ENCODE measurements at places on chromosomes 7 and 10. TPM values are rescaled to one million over a fixed set of nuclear protein-coding genes. Genes with fewer than 3 reads are reported as not detected.

DNA sequence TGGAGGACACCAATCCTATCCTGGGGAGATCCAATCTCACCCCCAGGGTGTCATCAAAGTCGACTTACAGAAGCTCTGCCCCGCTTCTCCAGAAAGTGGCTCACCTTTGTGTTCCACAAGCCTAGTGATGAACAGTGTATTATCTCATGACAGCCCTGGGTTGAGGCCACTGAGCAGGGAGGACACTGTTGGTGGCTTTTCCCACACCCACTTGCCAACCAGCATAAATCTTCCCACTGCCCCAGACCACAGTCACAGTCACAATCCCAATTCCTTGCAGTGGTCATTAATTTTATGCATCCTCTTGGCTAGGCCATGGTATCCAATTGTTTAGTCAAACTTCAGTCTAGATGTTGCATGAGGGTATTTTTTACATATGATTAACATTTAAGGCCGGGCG is 18.4 kb downstream of the TNS3 start:
- DNase-seq, result no peak

Gene PNLIP
- not detected for total RNA-seq

Gene SEPHS1
- total RNA-seq, result 46.1 TPM

Gene PDZD7
- total RNA-seq, result 0.42 TPM

Gene RSU1
- total RNA-seq, result 58.6 TPM

Gene CYP2C19
- total RNA-seq, result not detected

Gene ZNF138
- 30.6 TPM for total RNA-seq

GRCh38 chr10:112092519-112092918 is 91.0 kb downstream of the GPAM start:
- DNase-seq, result no peak

Gene MEST
- 566 TPM for total RNA-seq

DNA sequence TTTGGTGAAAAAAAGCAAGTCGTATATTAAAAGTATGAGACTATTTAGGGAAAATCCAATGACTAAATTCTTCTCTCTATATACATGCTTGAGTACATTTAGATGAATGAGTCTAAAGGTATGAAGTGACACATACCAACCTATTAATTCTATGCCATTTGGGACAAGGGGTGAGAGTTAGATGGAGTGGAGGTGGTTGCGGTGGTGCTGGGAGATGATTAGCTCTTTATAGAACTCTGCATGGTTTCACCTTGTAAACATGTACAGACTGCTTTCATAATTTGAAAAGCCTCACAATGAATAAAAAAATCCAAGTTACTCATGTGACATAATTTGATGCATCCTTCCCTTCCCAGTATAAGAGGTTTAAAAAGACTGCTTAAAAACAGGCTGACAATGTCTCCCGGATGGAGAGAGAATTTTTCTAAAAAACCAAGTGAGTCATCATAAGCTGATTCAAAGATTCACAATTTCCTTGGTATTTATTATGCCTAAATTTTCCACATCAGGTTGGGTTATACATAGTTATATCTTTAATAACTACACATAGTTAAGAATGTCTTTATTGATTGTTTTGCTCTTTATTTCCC is 572.8 kb downstream of the REEP3 start:
- DNase-seq, result no peak

DNA sequence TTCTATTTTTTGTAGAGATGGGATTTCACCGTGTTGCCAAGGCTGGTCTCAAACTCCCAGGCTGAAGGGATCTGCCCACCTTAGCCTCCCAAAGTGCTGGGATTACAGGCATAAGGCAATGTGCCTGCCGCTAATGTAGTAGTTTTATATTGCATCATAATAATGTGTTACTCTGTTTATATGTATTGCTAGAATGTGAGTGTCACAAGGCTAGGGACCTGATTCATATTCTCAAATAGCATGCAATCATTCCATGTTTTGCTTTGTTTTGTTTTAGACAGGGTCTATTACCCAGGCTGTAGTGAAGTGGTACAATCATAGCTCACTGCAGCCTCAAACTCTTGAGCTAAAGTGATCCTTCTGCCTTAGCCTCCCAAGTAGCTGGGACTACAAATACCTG is 13.5 kb downstream of the CCL26 start:
- DNase-seq, result no peak

GRCh38 chr10:80484676-80485075 is 30.6 kb downstream of the TSPAN14 start:
- no peak for DNase-seq

Gene ANKRD22
- total RNA-seq, result not detected

DNA sequence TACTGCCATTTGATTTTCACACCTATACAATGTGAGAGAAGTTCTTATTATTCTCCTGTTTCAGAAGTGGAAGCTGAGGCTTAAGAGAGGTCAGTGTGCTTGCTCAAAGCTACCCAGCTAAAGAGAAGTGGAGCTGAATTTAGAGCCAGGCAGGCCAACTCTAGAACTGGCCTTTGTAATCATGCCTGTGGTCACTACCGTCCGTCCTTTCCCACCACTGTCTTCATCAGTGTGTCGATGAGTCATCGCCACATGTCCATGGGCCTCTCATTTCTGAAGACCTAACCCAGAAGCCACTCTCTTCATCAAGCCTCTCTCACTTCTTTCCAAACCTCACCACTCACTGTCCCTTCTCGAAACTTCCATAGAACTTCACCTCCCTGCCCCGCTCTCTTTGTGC is 237.8 kb downstream of the KIAA1217 start:
- peak; percentile 72 for DNase-seq

- peak; percentile 48 for DNase-seq
These were observed 157.2 kb upstream of the TNRC18 start for GRCh38 chr7:5580714-5581395.

DNA sequence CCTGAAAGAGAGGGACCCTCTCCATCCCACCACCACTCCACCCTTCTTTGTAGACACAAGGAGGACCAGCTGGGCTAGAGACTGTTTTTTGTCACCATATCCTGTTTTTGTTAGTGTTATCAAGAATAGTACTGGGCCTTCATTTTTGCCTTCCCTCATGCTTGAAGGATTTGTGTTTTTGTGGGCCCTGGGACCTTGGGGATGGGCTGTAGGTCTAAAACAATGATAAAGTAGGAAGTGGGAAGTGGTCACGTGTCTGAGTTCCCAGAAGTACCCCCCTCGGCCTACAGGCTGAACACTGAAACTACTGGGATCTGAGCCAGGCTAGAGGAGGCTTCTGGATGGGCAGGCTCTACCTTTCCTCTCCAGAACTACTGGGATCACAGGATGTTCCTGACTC is 8.9 kb downstream of the AGFG2 start:
- peak; percentile 72 for DNase-seq

DNA sequence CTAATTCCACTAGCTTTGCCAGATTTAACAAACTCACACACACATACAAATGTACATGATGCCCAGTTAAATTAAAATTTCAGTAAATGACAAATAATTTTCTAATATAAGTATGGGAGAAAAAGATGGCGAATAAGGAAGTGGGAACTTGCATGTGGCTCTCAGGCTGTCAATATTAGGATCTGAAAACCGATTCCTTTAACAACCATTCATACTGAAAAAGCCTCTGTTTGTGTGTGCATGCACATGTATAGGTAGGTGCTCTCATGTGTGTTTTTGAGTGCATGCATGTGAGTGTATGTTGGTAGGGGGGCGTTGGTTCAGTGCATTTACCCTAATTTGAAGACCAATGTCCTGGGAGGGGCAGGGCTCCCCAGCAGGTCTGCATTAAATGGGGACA is 125.3 kb downstream of the HTR7 start:
- no peak for DNase-seq

DNA sequence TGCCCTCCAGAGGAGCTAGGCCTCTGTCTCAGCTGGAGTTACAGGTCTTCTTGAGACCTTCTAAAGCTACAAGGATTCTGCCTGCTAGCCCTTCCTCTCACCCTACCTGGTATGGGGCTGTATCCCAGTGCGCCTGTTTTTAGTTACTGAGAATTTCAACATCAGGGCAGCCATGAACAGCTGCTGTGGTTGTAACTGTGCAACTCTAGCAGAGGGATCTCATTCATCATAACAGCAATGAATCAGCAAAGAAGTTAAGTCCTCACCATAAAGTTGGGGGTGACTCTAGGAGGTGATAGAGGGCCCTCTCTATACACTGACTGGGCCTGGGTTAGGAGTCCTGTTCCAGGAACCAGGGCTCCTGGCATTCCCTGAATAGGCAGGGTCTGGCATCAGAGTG is 14.0 kb upstream of the CDH23 start:
- no peak for DNase-seq

DNA sequence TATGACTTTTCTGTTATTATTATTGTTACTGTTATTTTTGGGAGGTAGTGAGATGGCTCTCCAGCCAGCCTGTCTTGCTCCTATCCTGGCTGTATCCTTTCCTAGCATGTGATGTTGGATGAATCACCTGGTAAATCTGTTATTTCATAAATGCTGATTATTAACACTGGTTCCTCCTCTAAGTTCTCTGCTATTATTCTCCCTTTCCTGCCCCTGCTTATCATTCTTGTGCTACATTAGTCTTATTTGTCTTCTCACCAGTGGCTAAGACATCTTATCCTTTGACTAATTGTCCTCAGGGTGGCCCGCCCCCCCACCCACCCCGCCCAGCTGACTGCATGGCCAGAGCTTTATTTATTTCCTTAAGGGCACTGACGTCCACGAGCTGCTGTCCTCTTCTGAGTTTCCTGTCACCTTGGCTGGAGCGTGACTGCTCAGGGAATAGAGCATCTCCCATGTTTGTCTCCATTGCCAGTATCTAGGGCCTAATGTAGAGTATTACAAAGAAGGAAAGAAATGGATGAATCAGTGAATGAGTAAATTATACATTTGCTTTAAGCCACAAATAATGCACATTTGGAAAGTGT is 110.1 kb upstream of the KLF6 start:
- peak; percentile 16 for DNase-seq

- DNase-seq, result no peak
These were observed 198.0 kb downstream of the CSTF2T start for GRCh38 chr10:51501396-51501795.

Gene SFMBT2
- 4.3 TPM for total RNA-seq

DNA sequence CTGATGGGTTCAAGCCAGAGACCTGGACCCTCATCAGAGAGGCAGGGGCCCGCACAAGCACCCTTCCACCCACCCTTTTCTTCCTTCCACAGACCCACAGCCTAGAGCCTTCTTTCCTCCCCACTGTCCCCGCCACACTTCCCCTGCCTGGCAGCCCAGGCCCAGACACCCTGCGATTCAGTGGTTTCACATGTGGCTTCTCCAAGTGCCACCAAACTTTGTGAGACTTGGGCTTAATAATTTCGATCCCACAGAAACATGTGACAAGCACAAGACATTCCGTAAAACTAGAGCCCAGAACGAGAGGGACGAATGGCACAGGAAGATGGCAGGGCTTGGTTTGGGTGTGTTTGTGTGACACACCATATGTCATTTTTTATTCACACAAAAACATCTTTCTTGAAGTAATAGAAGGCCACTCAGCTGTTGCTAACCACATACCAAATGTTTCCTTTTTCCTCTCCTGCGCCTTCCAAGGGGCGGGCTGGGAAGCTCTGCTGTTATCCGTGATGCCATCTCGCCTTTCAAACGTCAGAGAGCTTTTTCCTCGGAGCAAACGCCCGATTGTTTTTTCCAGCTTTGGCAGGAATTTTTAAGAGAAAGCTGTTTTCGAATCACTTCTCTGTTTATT is 162.9 kb downstream of the GRK5 start:
- DNase-seq, result peak; percentile 51

DNA sequence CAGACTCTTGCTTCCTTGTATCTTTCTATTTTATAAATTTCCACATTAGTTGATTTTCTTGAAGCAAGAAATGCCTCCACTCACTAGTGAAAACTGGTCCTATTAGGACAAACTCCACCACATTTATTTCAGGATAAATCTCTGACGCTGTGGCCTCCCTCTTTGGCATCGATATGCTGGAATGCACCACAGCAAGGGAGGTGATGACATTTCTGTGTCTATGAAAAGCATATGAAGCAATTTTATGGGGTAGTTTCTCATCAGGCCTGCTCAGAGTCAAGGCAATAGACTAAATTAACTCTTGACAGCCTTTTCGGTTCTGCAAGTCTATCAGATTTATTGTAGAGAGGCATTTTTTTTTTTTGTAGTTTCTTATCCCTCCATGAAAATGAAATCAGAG is 304.4 kb downstream of the ZEB1 start:
- no peak for DNase-seq

Gene LRRC61
- 9.7 TPM for total RNA-seq

Gene TMEM72
- total RNA-seq, result not detected

Gene LRRC18
- total RNA-seq, result not detected

DNA sequence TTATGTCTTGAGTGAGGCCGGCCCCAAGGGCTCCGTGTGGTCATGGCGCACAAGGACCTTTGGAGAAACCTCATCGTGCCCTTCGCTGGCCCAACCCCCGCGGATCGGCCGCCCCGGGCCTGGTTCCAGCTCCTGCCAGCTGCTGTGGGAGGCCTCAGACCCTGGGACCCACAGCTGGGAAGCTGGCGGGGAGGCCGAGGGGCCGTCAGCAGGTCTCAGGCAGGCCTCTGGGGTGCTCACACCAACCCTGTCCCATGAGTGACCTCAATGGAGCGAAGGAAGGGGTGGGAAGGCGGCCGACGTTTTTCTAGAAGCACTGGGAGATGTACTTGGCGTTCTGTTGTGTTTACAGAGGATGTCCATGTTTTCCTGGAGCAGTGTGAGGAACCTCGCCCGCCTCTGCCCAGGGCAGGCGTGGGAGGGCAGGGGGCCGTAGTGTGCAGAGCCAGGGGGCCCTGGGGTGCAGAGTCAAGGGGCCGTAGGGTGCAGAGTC is 18.6 kb upstream of the ADGRA1 start:
- no peak for DNase-seq

DNA sequence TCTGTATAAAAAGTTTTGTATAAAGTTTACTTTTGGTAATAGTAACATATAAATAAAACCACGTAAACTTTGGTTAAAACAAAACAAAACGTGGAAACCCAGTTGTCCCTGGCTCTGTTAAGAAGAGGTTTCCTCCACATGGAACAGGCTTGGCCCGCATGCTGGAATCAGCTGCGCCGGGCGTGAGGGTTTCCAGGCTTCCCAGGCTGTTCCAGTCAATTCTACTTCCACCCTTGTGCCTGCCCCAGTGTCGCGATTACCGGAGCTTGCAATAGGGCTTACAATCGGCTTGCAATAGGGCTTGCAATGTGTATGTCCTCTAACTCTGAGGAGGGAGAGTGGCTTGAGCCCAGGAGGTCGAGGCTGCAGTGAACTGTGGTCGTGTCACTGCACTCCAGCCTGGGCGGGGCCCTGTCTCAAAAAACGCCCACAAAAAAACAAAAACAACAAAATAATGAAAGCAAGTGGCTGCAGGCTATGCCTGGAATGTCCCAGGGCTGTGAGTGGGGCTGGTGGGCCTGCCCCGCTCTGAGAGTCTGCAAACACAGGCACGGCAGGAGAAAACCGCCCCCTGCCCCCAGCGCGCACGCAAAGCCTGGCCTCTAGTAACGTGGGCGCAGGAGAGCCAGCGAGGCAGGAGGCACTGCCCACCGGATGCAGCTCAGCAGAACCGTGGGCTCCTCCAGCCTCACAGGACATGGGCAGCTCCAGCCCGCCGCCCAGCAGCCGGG is 16.3 kb downstream of the CYP2W1 start:
- DNase-seq, result no peak

Gene NHLRC2
- 7.3 TPM for total RNA-seq

Gene DENND2A
- total RNA-seq, result 5.4 TPM

DNA sequence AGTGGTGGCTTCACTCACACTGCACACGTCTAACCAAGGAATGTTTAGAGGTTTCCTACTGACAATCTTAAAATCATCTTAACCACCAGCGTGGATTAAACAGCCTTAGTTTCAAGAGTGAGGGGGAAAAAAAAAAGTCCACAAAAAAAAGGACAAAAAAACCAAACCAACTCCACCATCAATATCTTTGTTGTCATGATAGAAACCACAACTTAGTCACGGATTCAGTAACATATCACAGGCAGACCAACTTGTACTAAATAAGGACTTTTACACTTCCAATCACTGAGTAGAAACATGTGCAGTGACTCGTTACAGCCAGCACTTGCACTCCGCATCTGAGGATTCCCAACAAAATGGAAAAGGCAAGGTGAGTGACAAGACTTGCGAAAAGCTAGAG is 46.5 kb downstream of the FAM171A1 start:
- no peak for DNase-seq
